ENCODE measurements at places on chromosomes 6 and 20. TPM values are rescaled to one million over a fixed set of nuclear protein-coding genes. Genes with fewer than 3 reads are reported as not detected.

IBTK gene
- total RNA-seq: 41.7 TPM

STX11 gene
- 0.50 TPM for total RNA-seq

RPP40 gene
- total RNA-seq: 8.9 TPM

CASS4 gene
- total RNA-seq: 12.4 TPM

BPI gene
- total RNA-seq: not detected

EPPIN gene
- not detected for total RNA-seq

LY6G6C gene
- total RNA-seq: not detected

SLC26A8 gene
- 0.87 TPM for total RNA-seq

ENPP3 gene
- 0.15 TPM for total RNA-seq

RIPOR3 gene
- total RNA-seq: 10.6 TPM

RANBP9 gene
- 46.0 TPM for total RNA-seq

TULP4 gene
- total RNA-seq: 103 TPM

FAM83C gene
- total RNA-seq: not detected

SLC4A11 gene
- 0.44 TPM for total RNA-seq

RAET1L gene
- total RNA-seq: not detected

SLC17A3 gene
- total RNA-seq: not detected

NFATC2 gene
- total RNA-seq: under 0.01 TPM

ULBP2 gene
- total RNA-seq: 2.5 TPM

NANP gene
- 9.3 TPM for total RNA-seq

CDSN gene
- total RNA-seq: not detected

SHLD1 gene
- 0.50 TPM for total RNA-seq

GGTLC1 gene
- total RNA-seq: not detected

TMEM244 gene
- total RNA-seq: not detected

Measured in smooth muscle cell of trachea (primary cell).